Dermis microvascular lymphatic vessel endothelial cell (primary cell): ENCODE measurements at places on chromosomes 4 and X. TPM values are rescaled to one million over a fixed set of nuclear protein-coding genes. Genes with fewer than 3 reads are reported as not detected.

The SSX3 gene
- not detected in 2 replicates for total RNA-seq

The CPZ gene
- under 0.01 TPM in 1 of 2 replicates, not detected in the other for total RNA-seq

The PNMA6F gene
- total RNA-seq, result not detected in 2 replicates

The GPR101 gene
- not detected in 2 replicates for total RNA-seq

The GAGE12H gene
- total RNA-seq, result not detected in 2 replicates

The ZCCHC18 gene
- total RNA-seq, result 1.2 and 3.3 TPM in 2 replicates

The BEX1 gene
- not detected in 2 replicates for total RNA-seq

The SLITRK4 gene
- 0.13 TPM in 2 replicates for total RNA-seq

The CASP6 gene
- total RNA-seq, result 45.3 and 47.9 TPM in 2 replicates

The PRKG2 gene
- total RNA-seq, result under 0.01 TPM in 1 of 2 replicates, not detected in the other

The FAM114A1 gene
- total RNA-seq, result 76.8 and 106 TPM in 2 replicates

The MANBA gene
- total RNA-seq, result 8.3 and 12.3 TPM in 2 replicates

The RNF128 gene
- 0.13 TPM in 1 of 2 replicates, not detected in the other for total RNA-seq

The PRSS12 gene
- total RNA-seq, result 5.9 and 17.8 TPM in 2 replicates

The STARD8 gene
- total RNA-seq, result 20.0 and 44.5 TPM in 2 replicates

The RRH gene
- 0.13 TPM in 1 of 2 replicates, not detected in the other for total RNA-seq
